Nephron progenitor cell (in vitro differentiated cells): ENCODE measurements at places on chromosomes 5 and 9.

DNA sequence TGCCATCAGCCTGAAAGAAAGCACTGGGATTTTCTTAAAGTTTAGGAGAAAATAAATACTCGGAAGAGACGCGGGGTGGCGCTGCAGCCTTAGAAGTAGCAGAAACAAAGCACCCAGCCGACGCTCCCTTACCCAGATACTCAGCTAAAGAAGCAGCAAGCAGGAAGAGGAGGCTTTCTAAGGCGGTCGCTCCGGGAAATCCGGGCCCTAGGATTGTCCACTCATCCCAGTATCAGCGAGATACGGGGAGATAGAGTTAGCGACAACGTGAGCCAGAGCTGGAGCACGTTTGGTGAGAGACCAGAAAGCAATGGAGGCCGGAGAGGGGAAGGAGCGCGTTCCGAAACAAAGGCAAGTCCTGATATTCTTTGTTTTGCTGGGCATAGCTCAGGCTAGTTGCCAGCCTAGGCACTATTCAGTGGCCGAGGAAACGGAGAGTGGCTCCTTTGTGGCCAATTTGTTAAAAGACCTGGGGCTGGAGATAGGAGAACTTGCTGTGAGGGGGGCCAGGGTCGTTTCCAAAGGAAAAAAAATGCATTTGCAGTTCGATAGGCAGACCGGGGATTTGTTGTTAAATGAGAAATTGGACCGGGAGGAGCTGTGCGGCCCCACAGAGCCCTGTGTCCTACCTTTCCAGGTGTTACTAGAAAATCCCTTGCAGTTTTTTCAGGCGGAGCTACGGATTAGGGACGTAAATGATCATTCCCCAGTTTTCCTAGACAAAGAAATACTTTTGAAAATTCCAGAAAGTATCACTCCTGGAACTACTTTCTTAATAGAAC lies at the start of gene PCDHB2:
TSS of gene PCDHB2 (plus strand) at position 135 of the 782 bp plus-strand sequence. CDS start at position 311, 176 bp downstream.
- DNase-seq: peak; percentile 80

DNA sequence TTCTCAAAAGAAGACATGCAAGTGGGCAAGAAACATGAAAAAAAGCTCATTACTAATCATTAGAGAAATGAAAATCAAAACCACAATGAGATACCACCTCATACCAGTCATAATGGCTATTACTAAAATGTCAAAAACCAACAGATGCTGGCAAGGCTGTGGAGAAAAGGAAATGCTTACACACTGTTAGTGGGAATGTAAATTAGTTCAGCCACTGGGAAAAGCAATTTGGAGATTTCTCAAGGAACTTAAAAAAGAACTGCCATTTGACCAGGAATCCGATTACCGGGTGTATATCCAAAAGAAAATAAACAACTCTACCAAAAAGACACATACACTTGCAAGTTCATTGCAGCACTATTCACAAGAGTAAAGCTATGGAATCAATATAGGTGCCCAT lies 595.4 kb upstream of the RIOK2 start:
- no peak for DNase-seq

DNA sequence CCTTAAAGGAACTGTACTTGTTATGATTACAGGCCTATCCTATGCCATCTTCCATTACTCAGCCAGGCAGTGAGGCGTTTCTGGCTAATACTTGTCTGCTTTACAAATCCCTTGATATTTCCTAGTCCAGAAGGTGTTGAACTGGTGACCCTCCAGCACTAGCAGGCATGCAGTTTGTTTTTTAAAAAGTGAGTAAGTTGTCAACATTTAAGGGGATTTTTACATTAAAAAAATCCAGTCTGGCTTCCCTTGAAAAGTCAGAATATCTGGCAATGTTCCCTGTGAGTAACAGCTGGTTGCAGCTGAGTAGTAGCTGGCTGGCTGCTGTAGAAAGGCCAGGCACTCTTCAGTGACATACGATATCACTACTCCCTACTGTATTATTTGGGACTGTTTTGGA lies 21.8 kb downstream of the GRIN3A start:
- no peak for DNase-seq

GRCh38 chr9:131278702-131279111 lies 2.4 kb upstream of the FAM78A start:
- DNase-seq: no peak

DNA sequence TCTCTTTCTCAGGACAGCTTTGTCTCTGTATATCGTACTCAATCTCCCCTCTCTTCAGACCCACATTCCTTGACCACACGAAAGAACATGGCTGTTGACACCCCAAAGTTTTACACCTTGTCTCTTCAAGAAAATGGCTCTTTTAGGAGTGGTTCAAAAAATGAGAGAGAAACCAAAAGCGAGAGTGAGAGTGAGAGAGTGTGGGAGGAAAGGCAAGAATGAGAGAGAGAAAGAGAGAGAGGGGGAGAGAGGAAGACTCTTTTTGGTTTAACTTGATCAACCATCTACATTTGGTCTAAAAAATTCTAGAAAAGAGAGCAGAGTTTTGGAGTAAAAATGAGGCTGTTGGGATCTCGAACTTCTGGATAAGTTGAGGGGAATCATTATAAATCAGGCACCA lies 581.8 kb upstream of the WWC1 start:
- no peak for DNase-seq

- DNase-seq: no peak
Measured at GRCh38 chr5:1277331-1277730, 17.5 kb downstream of the TERT start.

- no peak for DNase-seq
Measured at GRCh38 chr5:80474929-80475328, 13.0 kb upstream of the FAM151B start.

- no peak for DNase-seq
Measured at GRCh38 chr5:127615916-127616315, 33.0 kb upstream of the CTXN3 start.

DNA sequence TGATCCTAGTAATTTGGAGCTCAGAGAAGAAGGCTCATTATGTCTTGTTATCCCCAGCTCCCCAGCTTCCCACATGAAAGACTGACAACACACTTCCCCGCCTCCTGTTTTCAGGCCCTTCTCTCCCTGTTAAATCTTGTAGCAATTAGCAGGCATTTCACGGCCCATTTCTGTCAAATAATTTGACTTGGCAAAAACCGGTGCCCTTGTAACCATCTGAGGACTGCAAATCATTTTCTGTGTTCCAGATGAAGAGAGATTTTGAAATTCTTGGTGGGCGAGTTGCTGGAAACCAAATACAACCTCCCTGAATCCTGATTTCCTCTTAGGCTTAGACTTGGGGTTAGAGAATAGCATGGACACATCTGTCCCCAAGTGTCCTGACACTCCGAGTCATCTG lies 109.7 kb downstream of the MSX2 start:
- DNase-seq: no peak

GRCh38 chr5:113215401-113216060 lies 219.3 kb downstream of the TSSK1B start:
- DNase-seq: no peak

DNA sequence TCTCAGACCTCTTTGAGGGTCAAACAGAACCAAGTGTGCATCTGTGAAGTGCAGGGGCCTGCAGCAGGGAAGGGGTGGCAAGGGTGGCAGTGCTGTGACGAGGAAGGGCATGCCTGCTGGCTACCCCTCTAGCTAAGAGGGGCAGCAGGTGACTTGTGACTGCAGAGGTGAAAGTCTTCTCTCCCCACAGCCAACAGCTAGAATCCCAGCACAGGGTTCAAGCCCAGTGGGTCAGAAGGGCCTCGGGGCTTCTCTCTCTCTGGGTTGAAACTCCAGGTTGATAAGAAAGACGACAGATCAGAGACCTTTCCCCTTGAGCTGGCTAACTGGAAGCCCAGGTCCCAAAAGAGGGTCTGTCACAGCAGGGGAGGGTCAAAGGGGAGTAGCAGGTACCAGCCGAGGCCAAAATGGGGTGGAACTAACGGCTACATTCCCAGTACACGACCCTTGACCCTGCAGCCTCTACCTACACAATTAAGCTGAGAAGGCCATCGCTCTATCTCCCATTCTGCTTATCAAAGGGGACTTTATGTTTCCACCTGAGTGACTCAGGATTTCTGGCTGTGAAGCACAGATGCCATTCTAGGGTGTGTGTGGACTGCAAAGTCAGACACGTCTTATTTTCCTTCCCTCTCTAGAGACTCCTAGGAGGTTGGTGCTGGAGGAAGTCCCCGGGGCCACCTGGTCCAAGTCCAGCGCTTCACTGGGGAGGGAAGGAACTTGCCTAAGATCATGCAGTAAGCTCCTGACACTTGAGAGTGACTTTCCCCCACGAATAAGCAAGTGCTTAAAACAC lies 14.6 kb downstream of the ANKS6 start:
- no peak for DNase-seq

- DNase-seq: no peak
Measured at GRCh38 chr9:93308676-93309075, 124.7 kb downstream of the WNK2 start.

GRCh38 chr5:159566832-159567231 lies 236.5 kb upstream of the IL12B start:
- DNase-seq: no peak

GRCh38 chr9:30476826-30477225 lies 1907.6 kb upstream of the ACO1 start:
- no peak for DNase-seq

- no peak for DNase-seq
Measured at GRCh38 chr5:67617051-67617450, 420.5 kb upstream of the CD180 start.

DNA sequence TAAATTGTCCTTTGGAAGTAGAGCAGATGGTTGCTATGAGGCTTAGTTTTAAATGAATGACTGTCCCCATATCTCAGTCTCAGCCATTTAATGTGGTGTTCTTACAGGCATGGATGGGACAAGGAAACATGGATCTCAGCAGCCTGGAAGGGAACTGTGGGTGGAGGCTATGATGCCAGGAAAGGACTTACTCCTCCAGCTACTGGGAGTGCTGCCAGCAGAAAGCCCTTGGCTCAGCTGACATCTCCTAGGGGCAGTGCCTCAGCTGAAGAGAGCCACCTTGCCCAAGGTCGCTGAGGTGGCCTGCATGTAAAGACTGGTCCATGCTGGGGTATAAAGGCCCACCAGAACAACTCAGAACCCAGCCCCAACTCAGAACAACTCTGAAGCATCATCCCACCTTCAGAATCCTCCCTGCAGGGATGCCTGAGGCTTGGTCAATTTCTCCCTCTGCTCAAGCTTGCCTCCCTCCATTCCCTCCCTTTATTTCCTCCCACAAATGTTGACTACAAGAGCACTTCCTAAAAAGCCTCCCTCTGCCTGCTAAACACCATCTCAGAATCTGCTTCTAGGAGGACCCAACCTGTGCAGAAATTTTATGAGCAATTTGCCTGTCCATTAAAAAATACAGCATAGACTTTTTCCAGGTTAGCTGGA lies 1.8 kb upstream of the PDE8B start:
- no peak for DNase-seq

DNA sequence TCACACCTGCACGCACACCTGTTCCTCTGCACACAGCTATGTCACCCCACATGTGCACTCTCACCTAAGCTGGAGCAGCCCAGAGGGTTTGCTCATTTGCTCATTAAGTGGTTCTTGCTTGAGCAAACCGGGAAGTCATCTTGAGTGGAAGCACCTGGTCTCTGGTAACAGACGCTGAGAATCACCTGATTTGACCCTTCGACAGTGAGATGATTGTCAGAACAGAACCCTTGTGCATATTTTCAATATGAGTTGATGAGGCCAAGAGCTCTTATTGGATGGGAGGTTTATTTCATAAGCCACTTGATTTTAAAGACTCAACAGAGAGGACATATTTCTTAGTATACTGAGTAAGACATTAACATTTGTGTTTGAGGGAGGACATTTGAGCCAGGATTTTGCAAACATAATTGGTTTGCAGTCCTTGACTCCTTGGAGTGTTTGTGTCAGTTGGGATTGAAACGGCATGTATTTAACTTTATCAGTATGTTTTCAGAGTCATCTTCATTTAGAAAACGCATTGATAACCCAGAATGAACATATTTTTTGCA lies 22.1 kb upstream of the LPCAT1 start:
- no peak for DNase-seq

DNA sequence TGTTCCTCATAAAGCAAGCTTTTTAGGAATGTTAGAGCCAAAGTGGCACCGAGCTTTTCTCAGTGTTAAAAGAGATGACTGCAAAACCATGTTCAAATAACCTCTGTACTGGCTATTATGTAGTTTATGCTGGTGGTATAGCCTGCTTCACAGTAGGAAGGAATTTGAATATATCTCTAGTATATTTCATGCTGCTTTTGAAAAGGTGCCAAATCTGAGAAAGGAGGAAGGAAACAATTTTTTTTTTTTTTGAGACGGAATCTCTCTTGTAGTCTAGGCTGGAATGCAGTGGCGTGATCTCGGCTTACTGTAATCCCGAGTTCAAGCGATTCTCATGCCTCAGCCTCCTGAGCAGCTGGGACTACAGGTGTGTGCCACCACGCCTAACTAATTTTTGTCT lies 13.5 kb downstream of the CREBRF start:
- no peak for DNase-seq

- DNase-seq: no peak
Measured at GRCh38 chr5:9288234-9288633, 257.6 kb downstream of the SEMA5A start.

GRCh38 chr5:120630550-120630949 lies 166.4 kb downstream of the PRR16 start:
- no peak for DNase-seq

DNA sequence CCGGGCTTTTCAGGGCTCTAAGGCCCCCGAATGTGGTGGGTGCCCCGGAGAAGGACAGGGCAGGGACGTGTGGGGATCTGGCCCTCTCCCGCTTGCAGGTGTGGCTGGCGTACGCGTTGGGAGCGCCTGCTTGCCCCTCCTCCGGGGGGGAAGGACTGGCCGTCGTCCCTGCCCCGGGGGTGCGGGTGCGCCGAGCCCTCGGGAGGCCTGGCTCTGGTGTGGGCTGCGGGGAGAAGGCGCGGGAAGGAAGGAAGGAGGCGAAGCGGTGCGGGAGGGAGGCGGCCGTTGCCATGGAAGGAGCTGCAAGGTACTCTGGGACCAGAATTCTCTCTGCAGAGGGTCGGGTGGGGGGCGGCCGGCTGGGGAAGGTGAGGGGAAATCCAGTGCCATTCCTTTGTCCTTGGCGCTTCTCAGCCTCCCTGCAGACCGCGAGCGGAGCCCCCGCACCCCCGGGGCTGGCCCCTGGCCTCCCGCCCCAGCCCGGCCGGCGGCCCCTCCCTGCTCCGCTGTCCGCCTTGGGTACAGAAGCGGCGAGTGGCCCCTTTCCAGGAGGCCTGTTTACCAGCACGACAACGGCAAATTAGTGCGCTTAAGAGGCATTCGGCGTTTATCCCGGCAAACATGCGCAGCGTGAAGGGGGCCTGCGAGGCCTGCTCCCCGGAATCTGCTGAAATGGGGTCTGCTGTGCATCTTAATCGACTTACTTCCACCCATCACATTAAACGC lies 67.1 kb upstream of the UNC5A start:
- DNase-seq: peak; percentile 58

GRCh38 chr5:30747412-30747811 lies 446.1 kb upstream of the CDH6 start:
- DNase-seq: no peak

DNA sequence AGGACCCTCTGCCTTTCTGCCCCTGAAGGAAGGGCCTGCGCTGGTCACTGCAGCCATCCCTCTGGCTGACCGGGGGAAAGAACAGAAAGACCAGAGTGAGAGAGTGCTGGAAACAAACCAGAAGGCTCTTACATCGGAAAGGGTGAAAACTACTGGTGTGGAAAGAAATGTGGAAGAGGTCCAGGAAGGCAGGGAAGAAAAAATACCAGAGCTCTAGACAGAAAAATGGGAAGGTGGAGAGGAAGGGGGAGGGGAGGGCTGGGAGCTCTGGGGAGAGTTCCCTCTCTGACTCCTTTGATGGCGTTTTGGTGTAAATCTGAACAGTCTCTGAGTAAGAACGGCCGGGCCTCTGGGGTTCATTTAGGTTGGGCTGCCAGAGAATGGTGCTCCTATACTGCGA lies 47.7 kb downstream of the COL23A1 start:
- no peak for DNase-seq

GRCh38 chr5:52269401-52269800 lies 518.3 kb upstream of the ITGA1 start:
- no peak for DNase-seq

- DNase-seq: no peak
Measured at GRCh38 chr5:84091127-84091799, 293.4 kb downstream of the EDIL3 start.
